ENCODE measurements at places on chromosomes 6 and 20.

DNA sequence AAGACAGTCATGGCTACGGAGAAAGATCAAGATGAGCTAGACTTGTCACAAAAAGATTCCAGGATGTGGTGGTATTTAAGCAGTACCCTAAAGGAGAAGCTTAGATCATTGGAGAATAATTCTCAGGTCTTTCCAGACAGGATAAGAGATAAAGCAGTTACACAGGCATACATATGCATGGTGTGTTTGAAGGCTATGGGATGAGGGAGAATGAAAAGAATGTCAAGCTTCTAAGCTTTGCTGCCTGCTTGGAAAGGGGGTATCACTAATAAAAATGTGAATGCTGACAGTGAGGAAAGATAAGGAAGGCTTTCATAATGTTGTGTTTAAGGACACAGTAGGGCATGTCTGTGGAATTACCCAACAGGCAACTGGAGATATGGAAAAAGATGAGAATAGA, 28.1 kb downstream of the RWDD2A start:
- no peak for DNase-seq

DNA sequence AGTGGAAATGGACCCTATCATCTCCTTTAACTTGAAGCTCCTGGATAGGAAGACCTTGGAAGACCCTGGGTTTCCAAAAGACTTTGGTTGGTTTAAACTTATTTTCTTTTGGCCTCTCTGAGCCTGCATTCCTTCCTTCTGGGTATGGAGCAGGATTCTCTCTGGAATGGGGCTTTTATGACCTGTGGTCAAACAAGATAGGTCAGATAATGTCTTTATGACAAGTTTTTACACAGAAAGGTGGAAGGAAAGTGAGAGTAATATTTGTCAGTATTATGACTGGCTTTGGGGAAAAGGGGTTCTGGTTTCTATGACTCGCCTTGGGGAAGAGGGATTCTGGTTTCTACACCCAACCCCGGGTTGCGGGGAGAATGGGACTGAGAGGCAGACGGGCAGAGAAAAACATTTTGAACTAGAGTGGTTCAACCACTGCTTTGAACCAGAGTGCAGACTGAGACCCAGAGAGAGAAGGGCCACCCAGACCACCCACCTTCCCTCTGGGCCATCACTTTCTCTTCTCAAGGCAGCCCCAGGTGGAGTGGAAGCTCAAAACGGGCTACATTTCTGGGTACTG, 37.6 kb upstream of the KCNK5 start:
- no peak for DNase-seq

GRCh38 chr6:42335896-42336295, 115.8 kb downstream of the TRERF1 start:
- DNase-seq = no peak

DNA sequence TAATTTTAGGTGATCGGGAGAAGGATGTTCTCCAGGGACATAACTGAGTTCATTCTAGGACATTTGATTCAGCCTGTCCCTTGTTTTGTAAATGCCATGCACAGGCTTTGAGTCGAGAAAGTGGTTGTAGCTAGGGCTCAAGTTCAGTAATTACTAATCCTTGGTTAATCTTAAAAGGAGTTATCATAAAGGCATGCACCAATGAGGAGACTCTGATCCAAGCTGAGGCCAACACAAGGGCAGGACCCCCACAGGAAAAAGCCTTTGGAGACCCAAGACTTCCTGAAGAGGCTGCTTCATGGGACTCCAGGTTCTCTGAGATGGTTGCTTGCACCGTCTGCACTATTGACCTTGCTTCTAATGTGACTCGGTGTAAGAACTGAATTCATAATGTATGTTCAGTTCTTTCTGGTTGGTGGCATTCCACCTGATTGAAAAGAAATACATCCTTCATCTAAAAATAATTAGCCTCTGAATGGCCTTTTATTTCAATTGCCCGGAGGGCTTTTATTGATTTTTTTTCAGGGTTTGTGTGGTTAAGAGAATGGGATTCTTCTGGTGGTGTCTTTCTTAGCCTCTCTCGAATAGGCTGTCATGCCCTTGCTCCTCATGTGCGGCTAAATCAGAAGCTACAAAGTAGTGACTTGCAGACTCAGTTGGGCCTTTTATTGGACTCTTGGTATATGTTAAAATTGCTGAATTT, 201.7 kb upstream of the PLCB4 start:
- DNase-seq = no peak

- DNase-seq = no peak
Observed at GRCh38 chr6:135993361-135993760, 141.9 kb downstream of the PDE7B start.

- DNase-seq = no peak
Observed at GRCh38 chr6:148811459-148811858, 64.6 kb downstream of the UST start.

Data from stimulated activated CD4-positive, alpha-beta T cell treated with anti-CD3 and anti-CD28 coated beads, Interleukin-12 subunit alpha, Interleukin-12 subunit beta, amount 100 ng/mL, for 4 hours (primary cell).